ENCODE measurements at places on chromosomes 5 and 9.

DNA sequence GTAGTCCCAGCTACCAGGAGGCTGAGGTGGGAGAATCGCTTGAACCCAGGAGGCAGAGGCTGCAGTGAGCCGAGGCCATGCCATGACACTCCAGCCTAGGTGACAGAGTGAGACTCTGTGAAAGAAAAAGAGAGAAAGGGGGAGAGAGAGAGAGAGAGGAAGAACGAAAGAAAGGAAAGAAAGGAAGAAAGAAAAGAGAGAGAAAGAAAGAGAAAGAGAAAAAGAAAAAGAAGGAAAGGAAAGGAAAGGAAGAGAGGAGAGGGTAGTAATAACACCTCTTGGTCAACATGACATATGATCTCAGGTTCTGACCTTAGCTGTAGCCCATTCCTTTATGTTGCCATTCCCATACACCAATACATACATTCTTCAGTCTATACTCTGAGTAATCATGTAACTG, 14.1 kb downstream of the FBXW11 start:
- no peak for DNase-seq

DNA sequence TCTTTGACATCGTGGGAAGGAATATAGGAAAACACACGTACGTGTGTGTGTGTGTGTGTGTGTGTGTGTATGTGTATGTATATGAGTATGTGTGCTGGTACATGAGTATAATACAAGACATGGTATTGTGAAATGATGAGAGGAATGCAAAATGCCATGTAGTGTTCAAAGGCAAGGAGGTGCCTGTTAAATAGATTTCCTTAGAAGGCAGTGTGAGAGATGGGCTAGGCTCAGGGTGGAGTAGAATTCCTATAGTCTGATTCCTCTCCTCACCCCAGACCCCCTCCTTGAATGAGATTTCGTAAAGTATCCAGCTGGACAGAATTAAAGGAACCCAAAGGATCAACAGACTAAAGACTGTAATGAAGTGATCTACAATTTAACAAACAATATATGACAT, 11.1 kb downstream of the GPR21 start:
- peak; percentile 98 for DNase-seq

DNA sequence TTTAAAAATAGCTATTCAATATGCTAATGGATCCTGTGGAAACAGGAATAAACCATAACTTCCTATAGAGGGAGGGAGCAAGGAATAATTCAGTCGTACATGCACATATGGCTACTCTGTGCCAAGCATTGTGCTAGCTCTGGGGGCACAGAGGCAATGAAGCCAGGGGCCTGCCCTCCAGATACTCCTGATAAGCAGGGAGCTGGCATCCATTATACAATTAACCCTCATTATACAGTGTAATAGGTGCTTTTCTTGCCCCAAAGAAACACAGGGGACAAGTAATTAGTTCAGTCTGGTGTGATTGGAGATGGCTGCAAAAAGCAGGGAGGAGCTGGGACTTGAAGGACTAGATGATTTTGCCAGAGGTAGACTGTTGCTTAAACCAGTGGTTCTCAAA, 200.4 kb downstream of the SREK1 start:
- no peak for DNase-seq

DNA sequence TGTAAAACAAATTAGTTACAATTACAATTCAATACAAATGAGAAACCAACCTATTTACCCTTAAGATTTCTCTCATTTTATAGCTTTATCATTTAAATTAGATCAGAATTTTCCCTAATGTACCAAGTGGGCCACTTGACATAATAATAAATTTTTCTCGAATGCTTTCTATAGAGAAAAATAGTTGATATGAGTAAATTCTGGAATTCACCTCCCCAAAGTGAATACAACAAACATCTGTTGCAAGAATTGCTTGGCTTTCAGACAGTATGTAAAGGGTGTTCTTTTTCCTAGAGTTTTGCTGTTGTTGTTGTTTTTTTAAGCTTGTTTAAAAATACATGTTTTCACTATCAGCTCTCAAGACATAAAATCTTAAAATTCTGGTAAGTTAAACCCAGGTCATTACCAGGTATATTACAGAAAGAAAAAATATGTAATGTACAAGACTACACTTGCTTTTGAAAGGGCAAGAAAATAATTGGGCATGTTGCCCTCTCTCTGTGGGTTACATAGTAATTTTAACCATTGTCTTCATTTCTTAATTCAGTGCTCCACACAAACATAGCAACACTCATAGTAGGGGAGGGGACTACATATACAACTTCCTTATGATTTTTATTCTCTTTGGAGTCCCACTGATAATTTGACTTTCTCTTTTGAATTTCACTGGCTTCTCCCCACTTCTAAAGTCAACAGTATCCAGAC, 200.6 kb downstream of the ARL15 start:
- no peak for DNase-seq

DNA sequence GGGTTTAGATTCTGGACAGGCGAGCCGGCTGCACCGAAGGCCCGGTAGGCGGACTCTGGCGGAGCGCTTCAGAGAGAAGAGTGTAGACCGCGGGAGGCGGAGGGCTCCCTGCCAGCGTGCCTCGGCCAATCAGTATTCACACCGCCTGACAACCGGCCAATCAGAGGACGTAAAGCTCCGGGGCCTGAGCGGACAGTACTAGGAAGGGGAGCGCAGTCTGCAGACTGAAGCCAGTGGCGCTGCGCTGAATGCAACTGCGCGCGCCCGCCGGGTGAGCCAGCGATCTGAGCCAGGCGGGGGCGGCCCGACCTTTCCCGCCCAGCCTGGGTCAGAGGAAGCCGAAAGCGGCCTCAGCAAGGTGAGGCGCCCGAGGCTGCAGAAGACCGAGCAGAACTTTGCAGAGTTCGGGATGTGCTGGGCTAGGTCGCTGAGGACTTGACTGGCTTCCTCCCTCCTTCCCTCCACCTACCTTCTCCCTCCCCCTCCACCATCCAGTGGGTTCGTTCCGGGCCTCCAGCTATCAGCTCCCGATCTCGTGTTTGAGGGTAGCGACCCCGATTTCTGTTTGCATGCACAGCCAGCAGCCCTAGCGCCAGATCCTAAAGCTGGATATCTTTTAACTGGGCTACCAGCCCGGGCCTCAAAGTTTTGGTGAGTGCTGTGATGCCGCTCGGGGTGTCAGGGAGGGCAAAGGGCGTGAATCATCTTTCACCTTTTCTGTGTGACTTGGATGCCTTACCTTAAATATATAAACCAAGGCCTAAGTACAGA, at the start of gene DMRT2:
Gene DMRT2 (plus strand): TSS at position 233 of the 771 bp plus-strand sequence. CDS start 1,257 bp downstream, outside the sequence.
- peak; percentile 88 for DNase-seq

DNA sequence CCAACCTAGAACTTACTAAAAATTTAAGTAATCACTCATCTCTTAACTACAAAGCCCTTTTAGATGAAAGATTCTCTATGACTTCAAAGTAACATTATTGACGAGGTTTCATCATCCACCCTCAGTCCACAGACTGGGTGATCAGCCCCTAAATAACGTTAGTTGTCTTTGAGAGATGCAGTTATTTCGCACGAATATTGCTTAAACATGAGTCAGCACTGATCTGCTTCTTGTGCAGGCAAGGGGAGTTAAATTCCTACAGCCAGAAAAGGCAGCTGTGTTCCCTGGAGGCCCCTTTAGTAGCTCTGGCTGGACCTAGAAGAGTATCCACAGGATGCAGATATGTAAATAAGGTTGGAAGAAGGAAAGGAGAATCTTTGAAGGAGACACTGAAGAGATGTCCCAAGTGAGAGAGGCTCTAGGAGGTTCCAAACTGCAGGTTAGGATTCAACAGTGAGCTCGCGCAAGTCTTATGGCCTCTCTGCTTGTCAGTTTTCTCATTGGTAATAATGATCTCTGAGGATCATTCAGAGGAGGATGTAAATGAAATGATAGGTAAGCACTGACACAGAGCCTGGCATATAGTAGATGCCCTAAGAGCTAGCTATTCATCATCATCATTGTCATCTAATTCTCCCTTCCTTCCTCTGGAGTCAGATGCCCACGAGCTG, 122.2 kb upstream of the MAN2A1 start:
- peak; percentile 33 for DNase-seq

GRCh38 chr9:77879437-77879943, 152.1 kb downstream of the GNAQ start:
- peak; percentile 19 for DNase-seq

- peak; percentile 50 for DNase-seq
These were observed 487.2 kb upstream of the ST8SIA4 start for GRCh38 chr5:101390151-101390908.

DNA sequence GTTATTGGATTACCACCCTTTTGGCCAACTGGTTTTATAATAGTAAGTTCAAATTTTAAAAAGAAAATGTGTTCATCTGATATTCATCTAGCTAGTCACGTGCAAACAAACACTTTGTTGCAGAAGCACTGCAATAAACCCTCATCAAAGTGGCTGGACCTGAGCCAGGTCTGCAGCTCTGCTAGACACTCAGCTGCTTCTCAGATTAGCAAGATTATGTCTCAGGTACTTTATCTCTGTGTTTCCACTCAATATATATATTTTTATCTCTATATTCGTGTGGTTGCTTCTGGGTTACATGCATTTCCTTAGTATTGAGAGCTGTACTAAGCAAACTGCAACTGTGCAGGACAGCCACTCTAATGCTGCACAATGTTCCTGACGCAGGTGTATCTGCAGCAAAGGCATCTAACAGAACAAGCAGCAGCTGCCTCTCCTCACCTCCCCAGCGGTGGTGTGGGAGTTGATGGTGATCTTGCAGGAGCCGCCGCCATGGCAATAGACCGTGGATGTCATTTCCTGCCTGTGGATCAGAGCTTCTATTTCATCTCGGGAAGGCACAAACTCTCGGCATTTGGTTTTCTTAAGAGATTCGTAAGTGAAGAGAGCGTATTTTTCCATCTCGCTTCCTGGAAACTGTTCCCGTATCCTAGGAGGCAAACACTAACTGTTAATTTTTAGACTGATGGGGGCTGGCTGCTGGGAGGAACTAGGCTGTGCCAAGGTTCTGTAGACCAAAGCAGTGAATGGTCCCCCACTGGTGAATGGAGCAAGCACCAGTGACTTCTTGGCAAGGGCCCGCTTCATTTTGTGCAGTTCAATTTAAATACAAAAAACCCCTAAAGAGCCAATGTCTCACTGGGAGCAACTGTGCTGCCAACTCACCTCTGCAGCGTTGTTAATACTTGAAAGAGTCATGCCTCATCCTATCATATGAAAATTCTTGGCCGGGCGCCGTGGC, 56.7 kb upstream of the RETREG1 start:
- no peak for DNase-seq

DNA sequence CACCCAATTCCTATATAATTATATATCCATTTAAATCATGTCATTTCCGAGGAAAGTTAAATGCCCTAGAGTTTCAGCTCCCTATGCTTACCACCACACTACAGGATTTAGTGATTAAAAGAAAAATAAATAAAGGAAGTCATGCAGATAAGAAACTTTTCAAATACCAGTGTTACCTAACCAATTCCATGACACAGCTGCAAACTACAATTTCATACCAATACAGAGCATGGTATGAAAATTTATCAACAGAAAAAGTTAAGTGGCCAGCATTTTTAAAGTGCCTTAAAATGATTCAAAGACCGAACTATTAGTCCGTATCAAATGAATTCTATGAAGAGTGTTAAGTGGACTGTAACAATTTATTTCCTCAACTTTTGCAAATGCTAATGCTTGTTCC, 35.9 kb downstream of the CEP120 start:
- DNase-seq, result no peak

DNA sequence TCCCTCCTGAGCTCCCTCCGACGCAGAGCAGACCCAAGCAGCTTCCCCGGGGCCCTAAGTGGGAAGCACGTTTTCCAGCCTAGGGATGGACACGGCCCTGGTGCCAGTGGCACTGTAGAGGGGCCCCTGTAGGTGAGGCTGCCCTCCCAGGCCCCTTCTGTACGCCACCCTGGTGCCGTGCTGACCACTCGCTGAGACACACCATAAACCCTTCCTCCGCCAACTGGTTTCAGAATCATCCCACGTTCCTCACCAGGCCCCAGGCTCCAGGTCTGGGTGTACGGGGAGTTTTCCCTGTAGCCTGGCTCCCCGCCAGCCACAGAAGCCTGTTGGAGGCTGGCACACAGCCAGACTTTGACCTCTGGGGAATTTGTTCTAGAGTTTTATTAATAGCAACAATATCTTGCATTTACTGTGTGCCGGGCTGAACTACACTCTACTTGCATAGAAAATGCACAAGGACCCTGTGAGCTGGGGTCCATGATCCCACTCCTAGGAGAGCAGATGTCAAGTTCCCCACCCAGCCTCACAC, 18.2 kb upstream of the WDR38 start:
- DNase-seq, result peak; percentile 76

- DNase-seq, result peak; percentile 27
These were observed 70.1 kb upstream of the PANK3 start for GRCh38 chr5:168649306-168649705.

GRCh38 chr5:107005653-107006052, 665.1 kb downstream of the EFNA5 start:
- no peak for DNase-seq

- DNase-seq, result peak; percentile 27
These were observed 404 bp downstream of the MRNIP start for GRCh38 chr5:179858241-179858585.

GRCh38 chr5:3741374-3741770, 145.7 kb downstream of the IRX1 start:
- no peak for DNase-seq

DNA sequence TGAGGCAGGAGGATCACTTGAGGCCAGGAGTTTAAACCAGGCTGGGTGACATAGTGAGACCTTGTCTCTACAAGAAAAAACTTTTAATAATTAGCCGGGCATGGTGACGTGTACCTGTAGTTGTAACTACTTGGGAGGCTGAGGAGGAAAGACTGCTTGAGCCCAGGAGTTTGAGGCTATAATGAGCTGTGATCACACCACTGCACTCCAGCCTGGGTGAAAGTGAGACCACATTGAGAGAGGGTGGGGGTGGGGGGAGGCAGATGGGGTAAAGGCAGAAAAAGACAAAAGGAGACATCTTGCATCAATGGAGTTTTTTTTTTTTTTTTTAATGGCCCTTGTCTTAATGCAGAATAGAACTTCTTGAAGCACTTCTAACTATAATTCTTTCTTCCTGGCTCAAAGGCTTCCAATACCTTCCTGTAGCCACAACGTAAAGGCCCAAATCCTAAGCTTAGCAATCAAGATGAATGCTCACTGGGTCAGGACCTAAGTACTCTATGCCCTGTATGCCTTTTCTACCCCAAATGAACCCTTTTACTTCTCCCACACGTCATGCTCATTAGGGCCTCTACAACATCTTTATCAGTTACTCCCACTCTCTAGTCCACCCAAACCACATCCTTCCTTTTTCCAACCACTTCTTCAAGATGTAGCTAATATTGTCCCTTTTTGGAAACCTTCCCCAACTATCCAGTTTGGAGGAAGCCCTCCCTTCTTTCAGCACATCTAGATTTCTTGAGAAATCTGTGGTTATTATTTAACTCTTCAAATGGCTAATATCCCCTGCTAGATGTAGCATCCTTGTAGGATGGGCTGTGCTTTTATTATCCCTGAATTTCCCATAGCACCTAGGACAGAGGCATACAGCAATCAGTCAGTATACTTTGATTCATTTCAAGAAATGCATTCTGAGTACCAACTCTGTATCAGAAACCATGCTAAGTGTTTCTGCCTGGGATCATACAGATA, 40.8 kb downstream of the CSF2 start:
- no peak for DNase-seq

Measured in fibroblast of skin of back (primary cell).